ENCODE measurements at places on chromosomes 2 and 18.

- no peak for DNase-seq
Measured at GRCh38 chr2:54081574-54081973, 33.8 kb upstream of the ACYP2 start.

- DNase-seq: no peak
Measured at GRCh38 chr2:182615036-182615435, 101.0 kb upstream of the DNAJC10 start.

DNA sequence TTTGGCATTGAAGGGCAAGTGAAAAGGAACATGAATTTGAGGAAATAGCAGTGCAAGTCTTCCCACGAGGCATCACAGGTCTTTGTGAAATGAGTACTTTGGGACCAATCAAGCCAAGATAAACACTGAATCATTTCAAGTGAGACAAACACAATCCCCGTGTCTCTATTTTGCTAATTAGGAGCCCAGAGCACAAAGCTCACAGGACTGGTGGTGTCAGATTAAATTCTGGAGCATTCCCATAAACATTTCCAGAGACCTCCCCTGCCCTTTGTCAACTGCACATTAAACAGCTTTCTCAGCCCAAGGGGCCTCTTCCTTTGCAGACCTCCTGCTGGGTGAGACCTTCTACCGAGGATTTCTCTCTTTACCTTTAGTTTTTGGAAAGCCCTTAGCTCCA lies 50.7 kb downstream of the DAPL1 start:
- no peak for DNase-seq

GRCh38 chr18:55390898-55391297 lies 197.1 kb downstream of the TCF4 start:
- no peak for DNase-seq

- DNase-seq: no peak
Measured at GRCh38 chr18:36640021-36640952, 188.5 kb downstream of the TPGS2 start.

- DNase-seq: peak; percentile 64
Measured at GRCh38 chr18:76476665-76477561, 18.1 kb downstream of the ZNF516 start.

DNA sequence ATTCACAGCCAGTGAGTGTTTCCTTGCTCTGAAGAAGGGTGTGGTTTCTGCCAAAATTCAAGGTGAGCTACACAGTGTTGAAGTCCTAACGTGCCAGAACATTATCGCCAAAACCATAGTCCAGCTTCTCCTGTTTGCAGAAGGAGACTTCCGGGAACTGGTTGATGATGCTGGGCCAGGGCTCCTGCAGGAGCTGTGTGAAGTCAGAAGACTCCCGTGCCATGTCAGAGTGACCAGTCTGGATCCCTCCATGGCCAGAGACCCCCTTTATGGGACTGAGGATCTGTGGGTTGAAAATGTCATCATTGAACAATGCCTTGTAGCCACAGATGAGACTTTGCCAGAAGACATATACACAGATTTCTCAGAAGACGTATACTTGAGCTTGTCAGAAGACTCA lies 96.0 kb upstream of the RAB12 start:
- DNase-seq: no peak

DNA sequence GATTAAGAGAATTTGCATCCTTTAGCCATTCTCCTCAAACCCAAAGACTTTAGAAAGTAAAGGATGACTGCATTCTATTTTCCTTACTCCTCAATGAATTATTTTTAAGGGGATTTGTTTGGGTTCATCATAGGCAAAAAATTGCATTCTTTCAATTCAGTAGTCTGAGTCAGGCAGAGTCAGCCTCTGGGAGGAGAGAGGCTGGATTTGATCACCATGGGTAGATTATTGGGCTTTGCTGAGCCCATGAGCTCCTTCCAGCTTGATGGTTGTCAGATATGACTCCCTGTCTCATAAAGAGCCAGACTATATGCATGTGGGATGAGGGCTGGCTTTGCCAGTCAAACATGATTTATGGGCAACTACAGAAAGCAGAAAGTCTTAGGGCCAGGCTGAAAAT lies 101.2 kb downstream of the KCNS3 start:
- peak; percentile 37 for DNase-seq

- peak; percentile 50 for DNase-seq
Measured at GRCh38 chr2:138997856-138998517, 217.8 kb upstream of the NXPH2 start.

- no peak for DNase-seq
Measured at GRCh38 chr2:46557788-46558187, 78.4 kb downstream of the TMEM247 start.

GRCh38 chr18:48816554-48816953 lies 134.2 kb downstream of the SMAD7 start:
- no peak for DNase-seq

DNA sequence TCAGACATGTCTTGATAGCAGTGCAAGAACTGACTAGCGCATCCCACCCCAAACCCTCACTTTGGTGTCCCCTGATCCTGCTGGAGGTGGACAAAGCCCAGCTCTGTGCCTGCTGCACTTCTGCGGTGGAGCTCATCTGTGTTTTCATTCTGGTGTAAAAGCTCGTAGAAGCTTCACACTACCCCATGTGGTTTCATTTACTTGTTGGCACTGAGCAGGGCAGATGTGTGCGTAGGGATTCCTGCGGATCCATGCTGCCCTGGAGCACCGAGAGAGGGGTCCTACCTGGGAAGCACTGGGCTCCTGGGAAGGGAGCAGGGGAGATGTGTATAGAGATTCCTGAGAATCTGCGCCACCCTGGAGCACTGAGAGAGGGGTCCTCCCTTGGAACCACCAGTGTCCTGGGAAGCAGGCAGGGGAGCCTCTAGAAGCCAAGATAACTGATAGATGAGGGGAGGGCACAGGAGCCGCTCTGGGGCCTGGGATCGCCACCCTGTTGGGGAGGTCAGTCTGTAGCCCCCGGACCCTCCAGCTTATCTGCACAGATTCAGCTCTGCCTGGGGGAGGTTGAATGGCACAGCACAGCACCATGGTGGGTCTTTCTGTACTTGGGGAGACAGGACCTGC lies 106.9 kb upstream of the OTOS start:
- DNase-seq: no peak

DNA sequence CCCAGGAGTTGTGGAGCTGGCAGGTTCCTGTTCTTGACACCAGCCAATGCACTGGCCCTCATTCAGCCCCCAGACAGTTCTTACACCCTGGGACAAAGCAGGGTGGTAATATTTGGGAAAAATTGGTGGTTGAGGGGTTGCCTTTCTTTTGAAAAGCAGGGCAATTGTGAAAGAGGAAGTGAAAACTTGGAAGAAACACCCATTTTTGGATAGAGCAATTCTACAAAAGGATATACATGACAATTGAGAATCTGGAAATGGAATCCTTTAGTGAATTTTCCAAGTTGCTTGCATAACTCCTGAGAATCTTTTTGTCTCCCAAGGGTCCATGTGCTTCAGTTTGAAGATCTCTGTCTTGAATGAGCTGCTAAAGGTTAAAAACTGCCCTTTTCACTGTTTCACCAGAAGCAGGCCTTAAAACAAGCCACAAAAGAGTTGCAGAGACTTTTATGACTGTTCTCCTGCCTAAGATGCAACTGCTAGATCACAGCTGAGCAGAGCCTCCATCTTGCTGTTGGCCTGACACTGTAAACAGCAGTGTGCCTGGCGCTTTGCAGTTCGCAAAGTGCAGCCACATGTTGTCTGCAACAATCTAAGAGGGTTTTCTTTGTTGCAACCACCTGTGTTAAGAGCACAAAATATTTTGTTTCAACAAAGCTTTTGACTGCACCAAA lies 11.8 kb downstream of the COL4A4 start:
- DNase-seq: no peak

DNA sequence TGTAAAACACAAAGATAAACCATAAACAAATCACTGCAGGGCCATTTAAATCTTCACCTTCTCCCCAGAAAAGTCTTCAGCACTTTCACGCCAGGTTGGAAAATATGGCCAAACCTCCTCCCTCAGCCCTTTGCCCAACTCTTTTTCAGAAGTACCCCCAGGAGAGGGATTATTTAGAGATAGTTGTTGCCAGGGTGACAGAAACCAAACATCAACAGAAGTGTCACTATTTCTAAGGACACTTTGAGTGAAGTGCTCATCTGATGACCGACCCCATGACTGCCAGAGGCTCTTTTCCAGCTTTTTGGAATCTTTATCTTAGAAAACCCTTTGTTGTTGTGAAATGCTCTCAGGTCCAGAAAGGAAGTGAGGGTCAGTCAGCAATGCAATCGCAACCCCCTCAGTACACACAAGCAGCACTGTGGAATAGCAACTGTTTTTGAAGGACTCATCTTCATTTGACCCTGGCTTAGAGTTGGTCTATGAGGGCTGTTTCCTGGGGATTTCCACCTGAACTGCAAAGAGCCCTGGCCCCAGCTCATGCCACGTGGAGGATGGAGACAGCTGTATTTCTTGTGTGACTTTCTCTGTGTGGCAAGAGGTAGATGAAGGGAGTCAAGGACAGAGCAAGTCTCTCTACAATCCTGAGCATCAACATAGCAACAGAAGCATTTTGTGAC lies 114.0 kb upstream of the STON1 start:
- DNase-seq: no peak

DNA sequence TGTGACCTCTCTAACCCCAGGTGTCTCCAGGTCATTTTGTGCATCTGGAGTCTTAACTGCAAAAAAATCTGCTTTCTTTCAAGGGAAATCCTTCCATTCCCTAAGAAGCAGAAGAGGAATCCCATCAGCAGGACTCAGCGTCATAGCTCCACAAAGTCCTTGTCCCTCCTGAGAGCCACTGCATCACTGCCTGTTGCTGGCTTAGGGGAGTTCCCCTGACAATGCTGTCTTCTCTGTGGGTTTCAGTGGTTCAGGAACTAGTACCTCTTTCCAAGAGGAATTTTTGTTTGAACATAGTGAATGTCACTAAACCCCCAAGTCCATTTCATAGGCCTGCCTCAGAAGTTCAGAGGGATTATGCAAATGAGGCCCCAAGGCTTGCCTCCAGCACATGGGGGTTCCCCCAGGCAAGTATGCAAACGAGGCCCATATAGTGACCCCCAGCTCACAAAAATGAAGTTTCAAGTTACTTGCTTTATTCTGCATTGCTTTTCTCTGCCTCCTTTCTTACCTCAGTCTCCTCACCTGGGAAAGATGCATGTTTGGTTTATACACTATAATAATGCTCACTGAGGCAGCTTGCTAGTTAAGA lies 513.9 kb upstream of the MEX3C start:
- DNase-seq: no peak

- DNase-seq: no peak
Measured at GRCh38 chr2:217270485-217271121, 410.7 kb upstream of the TNP1 start.

- no peak for DNase-seq
Measured at GRCh38 chr18:10518595-10519255, 7.1 kb upstream of the NAPG start.

GRCh38 chr2:42185220-42185921 lies 16.2 kb downstream of the EML4 start:
- no peak for DNase-seq

- DNase-seq: no peak
Measured at GRCh38 chr2:113739849-113740248, 16.6 kb downstream of the SLC35F5 start.

DNA sequence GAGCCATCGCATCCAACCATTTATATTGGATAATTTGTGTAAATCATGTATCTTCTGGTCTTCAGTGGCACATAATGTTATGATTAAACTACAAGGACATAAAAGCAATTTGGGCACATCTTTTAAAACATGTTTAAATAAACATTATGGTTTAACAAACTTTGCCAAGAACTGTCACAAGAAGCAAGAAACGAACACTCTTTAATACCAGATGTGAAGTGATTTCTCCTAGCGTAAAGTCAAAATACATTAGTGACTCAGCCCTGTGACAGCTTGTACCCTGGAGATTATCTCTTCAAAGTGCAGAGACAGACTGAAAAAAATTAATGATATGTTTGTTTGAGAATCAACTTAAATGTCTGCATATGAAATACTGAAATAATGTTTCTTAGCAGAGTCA lies 39.9 kb downstream of the DSEL start:
- DNase-seq: no peak
